Neural progenitor cell (in vitro differentiated cells): ENCODE measurements at places on chromosomes 2 and 18.

- DNase-seq, result peak; percentile 39
Observed at GRCh38 chr2:17853799-17854198, 24.7 kb upstream of the KCNS3 start.

DNA sequence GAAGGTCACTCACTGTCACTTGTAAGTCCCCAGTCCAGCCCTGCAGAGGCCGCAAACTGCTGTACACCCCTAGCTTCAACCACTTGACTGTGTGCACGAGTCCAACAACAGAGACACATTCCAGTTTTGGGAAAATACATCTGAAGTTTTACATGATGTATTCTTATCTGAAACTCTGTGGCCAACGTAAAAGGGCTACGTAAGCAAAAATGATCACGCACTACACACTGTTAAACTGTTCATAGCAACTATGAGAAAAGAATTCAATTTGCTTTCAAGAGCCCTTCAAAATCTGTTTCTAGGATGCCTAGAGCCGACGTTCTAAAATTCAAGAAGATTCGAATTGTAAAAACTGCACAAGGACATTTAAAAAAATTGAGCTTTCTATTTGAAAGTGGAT is 26.0 kb downstream of the EDAR start:
- no peak for DNase-seq

- no peak for DNase-seq
Observed at GRCh38 chr2:58899692-58900091, 658.6 kb upstream of the FANCL start.

- DNase-seq, result peak; percentile 15
Observed at GRCh38 chr2:234483568-234484251, 13.2 kb downstream of the ARL4C start.

DNA sequence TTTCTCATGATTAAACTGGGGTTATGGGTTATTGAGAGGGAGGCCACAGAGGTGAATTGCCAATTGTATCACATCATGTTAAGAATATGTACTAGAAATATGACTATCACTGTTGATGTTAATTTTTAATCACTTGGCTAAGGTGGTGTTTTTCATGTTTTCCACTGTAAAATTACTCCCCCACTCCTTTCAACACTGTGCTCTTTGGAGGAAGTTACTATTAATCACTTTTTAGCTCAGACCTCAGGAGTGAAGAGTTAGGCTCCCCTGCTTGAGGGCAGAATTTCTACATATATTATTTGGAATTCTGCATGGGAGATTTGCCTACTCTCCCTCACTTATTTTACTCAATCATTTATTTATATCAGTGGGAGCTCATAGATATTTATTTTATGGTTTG is 76.0 kb upstream of the OSR1 start:
- DNase-seq, result no peak

GRCh38 chr2:37563375-37564015 is 107.9 kb downstream of the CDC42EP3 start:
- no peak for DNase-seq

DNA sequence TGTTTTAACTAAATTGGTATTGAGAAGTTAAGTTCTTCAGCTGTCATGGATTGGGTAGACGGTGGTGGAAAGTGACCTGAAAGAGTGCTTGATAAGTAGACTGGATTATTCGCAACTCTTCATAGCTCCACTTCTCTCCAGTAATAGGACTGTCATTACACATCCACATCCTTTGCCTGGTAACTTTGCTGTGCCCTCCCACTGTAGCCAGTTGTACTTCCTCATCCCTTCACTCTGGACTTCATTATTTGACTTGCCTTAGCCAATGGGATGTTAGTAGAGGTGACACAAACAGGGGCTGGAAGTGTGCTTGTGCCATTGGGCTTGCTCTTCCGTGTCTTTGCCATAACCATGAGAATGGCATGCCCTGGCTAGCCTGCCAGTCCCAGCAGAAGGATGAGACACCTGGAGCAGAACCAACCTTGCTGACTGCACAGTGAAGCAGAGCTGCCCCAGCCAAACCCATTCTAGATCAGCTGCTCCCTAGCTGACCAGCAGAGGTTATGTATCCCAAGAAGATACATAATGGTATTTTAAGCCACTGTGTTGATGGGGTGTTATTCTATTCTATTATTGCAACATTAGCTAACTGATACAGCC is 16.9 kb downstream of the QPCT start:
- DNase-seq, result no peak

GRCh38 chr2:88160517-88160916 is 9.6 kb upstream of the THNSL2 start:
- DNase-seq, result no peak

DNA sequence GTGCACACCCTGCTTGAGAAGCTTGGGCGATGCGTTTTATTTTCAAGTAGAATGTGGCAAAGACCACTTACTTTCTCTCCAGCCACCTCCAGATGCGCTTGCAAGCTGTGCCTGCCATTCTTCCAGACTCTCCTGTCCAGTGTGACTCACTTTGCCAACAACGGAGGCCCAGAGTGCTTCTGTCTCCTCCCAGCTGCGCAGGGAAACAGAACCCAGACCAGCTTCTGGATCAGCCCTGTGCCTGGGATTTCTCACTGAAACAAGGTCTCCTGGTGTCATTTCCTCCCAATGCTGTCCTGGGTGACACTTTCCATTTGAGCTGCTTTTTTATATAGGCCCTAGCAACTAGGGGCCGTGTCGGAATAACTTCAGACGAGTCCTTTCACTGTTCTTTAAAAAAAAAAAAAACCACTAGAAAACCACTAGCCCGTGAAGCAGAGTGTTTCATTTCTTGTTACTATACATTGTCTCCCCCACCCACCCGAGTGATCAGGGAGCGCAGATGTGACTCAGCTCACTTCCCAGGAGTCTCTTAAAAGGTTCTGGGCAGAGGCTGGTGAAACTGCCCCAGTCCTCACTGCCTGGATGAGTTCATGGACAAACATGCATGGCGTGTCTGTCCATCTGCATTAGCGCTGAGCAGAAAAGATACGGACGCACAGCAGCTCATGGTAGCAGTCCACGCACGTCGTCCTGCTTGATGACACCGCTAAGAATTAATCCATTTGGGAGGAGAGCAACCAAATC is 25.3 kb upstream of the RPL31 start:
- DNase-seq, result no peak

DNA sequence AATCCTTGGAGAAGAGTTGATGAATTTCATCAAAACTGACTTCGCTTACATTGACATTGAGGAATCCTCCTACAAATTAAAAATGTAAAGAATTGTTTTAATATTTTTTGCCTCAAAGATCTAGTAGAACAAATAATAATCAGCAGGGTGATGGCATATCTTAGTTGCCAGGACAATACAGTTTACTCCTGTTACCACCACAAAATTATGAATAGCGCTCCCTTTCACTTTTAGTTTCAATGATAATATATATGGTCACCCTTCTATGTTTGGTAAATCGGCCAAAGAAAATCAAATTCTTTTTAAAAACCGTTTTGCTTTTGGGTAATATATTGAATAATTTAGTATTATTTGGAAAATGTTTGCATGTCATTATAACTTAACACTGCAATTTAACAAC is 39.0 kb downstream of the B4GALT6 start:
- no peak for DNase-seq

DNA sequence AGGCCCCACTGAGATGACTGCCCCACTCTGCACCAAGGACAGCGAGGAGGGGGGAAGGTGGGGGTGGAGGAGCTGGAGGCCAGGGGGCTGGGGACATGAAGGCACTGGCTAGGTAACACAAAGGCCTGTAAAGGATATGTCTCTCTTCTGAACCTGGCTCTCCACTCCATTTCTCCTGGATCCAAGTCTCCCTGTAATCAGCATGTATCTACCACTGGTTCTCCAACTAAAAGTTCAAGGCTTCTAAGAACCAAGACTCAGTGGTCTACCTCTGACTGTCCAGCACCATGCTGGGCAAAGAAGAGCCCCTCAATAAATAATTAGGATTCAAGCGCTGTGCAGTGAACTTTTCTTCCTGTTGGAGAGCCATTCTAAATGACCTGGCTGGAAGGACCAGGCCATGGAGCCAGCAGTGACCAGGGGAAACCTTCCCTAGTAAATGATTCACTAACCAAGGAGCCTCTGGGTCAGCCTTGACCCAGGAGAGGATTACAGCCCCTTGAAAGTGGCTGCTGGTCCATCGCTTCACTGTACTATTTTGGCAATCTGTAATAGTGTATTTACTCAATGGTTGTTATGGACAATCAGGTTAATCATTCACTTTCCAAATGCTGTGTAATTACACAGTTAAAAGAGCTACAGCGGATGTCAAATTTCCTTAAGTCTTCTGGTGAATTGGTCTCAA is 73.2 kb downstream of the BCL11A start:
- no peak for DNase-seq

GRCh38 chr2:157477919-157478318 is 34.0 kb upstream of the CYTIP start:
- DNase-seq, result no peak

- peak; percentile 50 for DNase-seq
Observed at GRCh38 chr2:68196120-68196716, 38.5 kb downstream of the PNO1 start.

DNA sequence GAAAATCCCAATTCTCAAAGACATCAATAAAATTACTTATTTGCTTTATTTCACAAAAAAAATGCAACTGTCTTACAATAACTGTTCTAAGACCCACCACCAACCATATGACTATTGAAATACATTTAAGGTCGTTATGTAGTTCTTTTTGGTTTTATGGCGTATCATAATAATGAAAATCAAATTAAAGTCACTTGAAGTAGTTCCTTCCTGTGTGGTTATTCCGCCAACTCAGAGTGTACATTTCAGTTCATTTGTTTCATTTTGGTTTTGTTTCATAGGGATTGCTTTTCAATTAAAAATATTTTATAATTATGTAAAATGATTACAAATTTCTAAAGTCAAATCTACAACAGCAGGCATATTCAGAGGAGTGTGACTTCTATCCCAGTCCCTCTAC is 45.9 kb upstream of the AAK1 start:
- DNase-seq, result no peak

DNA sequence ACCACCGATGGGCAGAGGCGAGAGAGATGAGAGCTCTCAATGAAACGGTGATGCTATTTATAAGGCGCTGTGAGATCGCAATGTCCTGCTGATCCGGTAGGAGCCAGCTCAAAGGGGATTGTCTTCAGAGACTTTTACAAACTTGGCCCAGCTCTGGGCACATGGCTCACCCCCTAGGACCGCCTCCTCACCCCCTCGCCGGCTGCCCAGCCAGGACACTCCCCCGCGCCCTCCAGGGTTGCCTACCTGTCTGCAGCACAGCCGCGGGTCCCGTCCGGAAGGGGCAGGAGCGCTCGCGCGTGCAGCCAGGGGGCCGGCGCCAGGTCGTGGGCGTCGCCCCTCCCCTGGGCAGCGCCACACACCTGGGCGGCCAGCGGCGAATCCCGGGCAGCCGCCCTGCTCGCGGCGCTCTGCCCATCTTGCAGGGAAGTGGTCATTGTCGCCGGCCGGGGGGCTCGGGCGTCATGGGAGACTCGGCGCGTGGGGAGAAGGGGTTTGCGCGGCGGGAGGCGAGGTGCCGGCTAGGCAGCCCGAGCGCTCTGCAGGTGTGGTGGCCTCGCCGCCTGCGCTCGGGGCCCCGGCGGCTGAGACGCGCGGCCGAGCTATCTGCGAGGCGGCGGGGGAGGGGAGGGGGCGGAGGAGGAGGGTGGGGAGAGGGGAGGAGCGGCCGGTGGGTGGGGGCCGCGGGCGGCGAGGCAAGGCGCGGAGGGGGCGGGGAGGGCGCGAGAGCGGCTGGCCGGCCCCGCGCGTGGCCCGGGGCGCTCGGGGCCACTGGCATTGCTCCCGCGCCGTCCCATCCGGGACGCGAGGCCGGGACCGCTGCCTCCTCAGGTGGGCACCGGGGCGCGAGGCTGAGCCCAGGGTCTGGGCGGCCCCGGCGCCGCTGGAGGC is at the start of gene GRB14:
TSS of gene GRB14 (minus strand) at position 610 of the 891 bp plus-strand sequence. CDS start at position 437, 173 bp downstream.
- peak; percentile 72 for DNase-seq

DNA sequence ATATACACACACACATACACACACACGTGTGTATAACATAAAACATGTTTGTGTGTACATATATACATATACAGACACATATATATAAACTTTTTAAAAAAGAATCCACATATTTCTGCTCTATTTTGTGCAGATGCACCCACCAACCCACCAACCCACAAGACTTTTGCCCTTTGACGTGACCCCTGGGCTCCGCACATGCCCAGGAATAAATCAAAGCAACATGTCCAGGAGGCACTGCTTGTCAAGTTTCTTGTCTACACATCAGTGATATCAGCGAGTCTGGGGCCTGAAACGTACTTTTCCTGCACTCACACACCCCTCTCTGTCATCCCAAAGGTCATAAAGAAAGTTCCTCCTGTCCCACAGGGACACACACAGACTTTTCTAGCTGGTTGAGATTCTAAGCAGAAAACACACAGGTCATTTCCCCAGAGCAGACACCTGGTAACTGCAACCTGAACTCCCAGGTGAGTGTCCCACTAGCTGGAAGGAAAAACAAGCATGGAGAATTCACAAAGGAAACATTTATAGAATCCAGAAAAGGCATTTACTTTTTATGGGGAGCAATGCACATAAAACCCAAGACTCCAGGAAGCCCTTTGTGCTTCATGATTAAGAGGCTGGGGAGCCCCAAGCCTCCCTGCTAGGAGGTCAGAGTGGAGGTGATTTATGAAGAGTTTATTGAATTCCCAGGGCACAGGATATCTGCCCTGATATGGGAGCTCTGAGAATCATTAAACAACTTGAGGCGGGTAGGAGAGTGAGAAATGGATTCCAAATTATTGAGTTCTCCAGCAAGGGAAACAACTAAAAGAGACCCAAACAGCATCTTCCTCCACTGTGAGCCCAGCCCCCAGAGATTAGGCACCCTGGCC is 211.6 kb downstream of the MGAT5 start:
- DNase-seq, result no peak

GRCh38 chr2:158671360-158672245 is 123.5 kb upstream of the DAPL1 start:
- no peak for DNase-seq

GRCh38 chr2:236527159-236527630 is 42.4 kb upstream of the ACKR3 start:
- DNase-seq, result no peak

DNA sequence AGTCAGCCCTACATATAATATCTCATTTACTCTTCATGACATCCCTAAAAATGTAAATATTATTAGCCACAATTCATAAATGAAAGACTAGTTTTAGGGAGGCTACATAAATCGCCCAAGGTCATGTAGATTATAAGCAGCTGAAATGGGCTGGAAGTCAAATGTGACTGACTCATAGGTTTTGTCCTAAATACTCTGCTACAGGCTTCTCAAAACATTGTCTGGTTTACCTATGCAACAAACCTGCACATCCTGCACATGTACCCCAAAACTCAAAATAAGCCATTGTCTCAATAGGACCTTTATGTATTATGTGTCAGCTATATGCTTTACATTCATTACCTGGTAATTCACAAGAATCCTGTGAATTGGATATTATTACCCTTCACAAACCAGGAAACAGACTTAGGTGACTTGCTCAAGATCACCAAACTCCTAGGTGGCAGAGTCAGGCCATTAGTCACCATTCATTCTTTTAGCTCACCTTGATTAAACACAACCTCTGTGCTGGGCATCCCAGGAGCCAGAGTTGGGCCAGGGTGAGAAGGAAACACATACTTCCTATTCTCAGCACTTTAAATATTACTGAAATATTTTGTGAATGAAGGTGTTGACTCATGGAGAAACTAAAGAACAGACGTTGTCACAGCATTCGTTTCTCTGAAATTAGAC is 69.4 kb upstream of the CPO start:
- no peak for DNase-seq
